A549 treated with CpdA at 1 μM for 4 hours (cell line): ENCODE measurements at places on chromosomes 7 and 10. TPM values are rescaled to one million over a fixed set of nuclear protein-coding genes. Genes with fewer than 3 reads are reported as not detected.

CPA2 gene
- 0.08 to 0.20 TPM (median 0.09 TPM) in 3 of 5 replicates, not detected in the others for total RNA-seq

CPEB3 gene
- total RNA-seq = 0.22 to 0.39 TPM (median 0.36 TPM) in 5 replicates

SUN3 gene
- total RNA-seq = 0.15 to 0.91 TPM in 2 of 5 replicates, not detected in the others

AKR1B1 gene
- total RNA-seq = 2,207 to 2,876 TPM (median 2,725 TPM) in 5 replicates

NRP1 gene
- 76.7 to 126 TPM (median 97.3 TPM) in 5 replicates for total RNA-seq

CTBP2 gene
- 101 to 118 TPM (median 113 TPM) in 5 replicates for total RNA-seq

TACR2 gene
- 0.14 to 0.17 TPM (median 0.16 TPM) in 4 of 5 replicates, not detected in the other for total RNA-seq

ANKRD26 gene
- total RNA-seq = 2.2 to 3.3 TPM (median 2.9 TPM) in 5 replicates

SERPINE1 gene
- 712 to 895 TPM (median 757 TPM) in 5 replicates for total RNA-seq

APBB1IP gene
- 9.3 to 11.1 TPM (median 10.5 TPM) in 5 replicates for total RNA-seq

STRIP2 gene
- total RNA-seq = 5.8 to 8.9 TPM (median 7.4 TPM) in 5 replicates

TBX20 gene
- 1.2 to 2.5 TPM (median 2.2 TPM) in 5 replicates for total RNA-seq

MLXIPL gene
- total RNA-seq = 0.78 to 1.7 TPM (median 1.4 TPM) in 5 replicates

TMEM140 gene
- 1.0 to 2.0 TPM (median 1.3 TPM) in 5 replicates for total RNA-seq

VWA2 gene
- not detected in 5 replicates for total RNA-seq

FGF8 gene
- 0.09 to 0.27 TPM in 2 of 5 replicates, not detected in the others for total RNA-seq

SPDYE1 gene
- not detected in 5 replicates for total RNA-seq

RBP3 gene
- not detected in 5 replicates for total RNA-seq

INTS15 gene
- total RNA-seq = 20.2 to 28.1 TPM (median 26.3 TPM) in 5 replicates

HTR5A gene
- not detected in 5 replicates for total RNA-seq

DNAJC30 gene
- total RNA-seq = 7.7 to 10.7 TPM (median 9.2 TPM) in 5 replicates

OR2A5 gene
- not detected in 5 replicates for total RNA-seq

GOLGA7B gene
- 3.6 to 6.0 TPM (median 4.7 TPM) in 5 replicates for total RNA-seq

GDF2 gene
- not detected in 5 replicates for total RNA-seq

EBLN1 gene
- 0.08 TPM in 1 of 5 replicates, not detected in the others for total RNA-seq

MRC1 gene
- 0.02 to 0.03 TPM (median 0.02 TPM) in 4 of 5 replicates, not detected in the other for total RNA-seq
